ENCODE measurements at places on chromosomes 1 and 21. TPM values are rescaled to one million over a fixed set of nuclear protein-coding genes. Genes with fewer than 3 reads are reported as not detected.
A peak's percentile ranks its signal among the peaks of the same experiment; 100 is the strongest.

GRCh38 chr1:43392702-43393101, 3.0 kb downstream of the SZT2 start:
- no peak for DNase-seq

The LAMB3 gene
- 0.72 TPM for total RNA-seq

DNA sequence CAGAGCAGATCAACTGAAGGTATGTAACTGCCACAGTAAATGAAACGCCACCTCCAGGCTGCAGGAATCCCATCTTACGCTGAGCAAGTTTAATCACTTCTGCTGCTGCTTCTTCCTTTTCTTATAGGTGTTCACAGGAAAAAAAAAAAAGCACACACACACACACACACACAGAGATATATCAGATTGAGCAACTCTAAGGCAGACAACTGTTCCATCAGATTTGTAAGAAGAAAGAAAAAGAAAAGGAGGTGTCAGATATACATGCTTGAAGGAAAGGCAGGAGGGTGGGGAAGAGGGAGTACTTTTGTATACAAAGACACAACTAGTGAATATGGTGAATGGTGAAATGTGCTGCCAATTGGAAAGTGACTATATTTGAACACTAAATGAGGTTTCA, 28.6 kb downstream of the DSTYK start:
- DNase-seq, result no peak

DNA sequence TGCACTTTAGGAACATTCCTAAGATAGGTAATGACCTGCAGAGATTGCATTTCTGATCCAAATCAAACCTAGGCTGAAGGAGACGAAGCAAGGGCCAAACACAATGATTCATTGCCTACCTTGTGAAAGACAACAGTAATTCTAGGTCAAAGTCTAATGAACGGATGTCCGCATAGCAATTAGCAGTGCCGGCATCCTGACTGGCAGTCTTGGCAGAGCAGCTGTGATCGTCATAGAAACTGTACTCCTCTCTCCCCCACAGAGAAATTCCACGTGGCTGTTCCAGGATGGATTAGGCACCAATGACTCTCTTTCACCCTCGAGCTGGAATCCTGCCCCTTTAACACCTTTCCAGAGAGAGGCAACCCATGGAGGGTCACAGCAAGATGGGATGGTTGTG, 28.9 kb upstream of the VAV3 start:
- no peak for DNase-seq

GRCh38 chr1:93223023-93223675, 42.6 kb downstream of the CCDC18 start:
- no peak for DNase-seq

GRCh38 chr1:115433483-115433882, 95.4 kb upstream of the NGF start:
- DNase-seq, result no peak

GRCh38 chr1:11012260-11013159, at the start of gene TARDBP:
TARDBP (plus strand) TSS chr1:11012654; CDS start chr1:11013728, 1,074 bp downstream.
- peak; percentile 83 for DNase-seq

DNA sequence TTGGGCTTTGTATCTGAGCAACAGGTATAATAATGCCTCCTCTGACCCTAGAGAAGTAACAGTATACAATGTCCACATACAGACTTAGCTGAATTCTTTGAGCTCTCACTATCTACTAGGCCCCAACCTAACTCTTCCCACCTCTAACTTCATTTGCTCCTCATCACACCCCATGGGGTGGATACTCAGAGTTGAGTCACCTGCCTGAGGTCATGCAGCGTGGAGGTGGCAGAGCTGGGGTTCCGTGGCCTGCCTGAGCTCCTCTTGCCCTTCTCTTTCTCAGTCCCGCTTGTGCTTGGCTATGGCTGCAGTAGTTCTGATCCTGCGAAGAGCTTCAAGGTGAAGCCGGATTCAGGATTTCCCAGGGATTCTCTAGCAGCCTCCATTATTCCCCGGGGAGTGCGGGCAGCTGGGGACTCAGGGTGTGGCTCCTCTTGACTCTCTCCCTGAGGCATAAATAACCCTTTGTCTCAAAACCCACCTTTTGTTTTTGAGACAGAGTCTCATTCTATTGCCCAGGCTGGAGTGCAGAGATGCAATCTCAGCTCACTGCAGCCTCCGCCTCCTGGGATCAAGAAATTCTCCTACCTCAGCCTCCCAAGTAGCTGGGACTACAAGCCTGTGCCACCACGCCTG, 29.9 kb upstream of the ACTL8 start:
- DNase-seq, result no peak

DNA sequence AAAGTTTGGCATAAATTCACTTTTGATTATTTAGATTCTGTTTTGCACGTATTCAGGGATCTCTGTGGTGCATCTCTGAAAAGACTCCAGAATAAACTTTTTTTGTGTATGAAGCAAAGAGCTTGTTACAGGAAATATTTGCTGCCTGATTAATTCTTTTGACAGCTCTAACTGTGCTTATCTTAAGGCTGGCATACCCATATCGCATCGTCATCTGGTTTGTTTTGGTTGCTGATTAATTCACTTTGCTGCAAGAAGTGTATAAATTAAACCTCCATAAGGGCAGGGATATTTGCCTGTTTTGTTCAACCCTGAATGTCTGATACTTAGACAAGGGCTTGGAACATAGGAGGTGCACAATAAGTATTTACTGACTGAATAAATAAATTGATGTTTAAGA, 17.5 kb upstream of the DUSP10 start:
- DNase-seq, result peak; percentile 66

GRCh38 chr1:85617633-85618100, 37.1 kb downstream of the CCN1 start:
- DNase-seq, result peak; percentile 87

The RHCE gene
- 0.54 TPM for total RNA-seq

DNA sequence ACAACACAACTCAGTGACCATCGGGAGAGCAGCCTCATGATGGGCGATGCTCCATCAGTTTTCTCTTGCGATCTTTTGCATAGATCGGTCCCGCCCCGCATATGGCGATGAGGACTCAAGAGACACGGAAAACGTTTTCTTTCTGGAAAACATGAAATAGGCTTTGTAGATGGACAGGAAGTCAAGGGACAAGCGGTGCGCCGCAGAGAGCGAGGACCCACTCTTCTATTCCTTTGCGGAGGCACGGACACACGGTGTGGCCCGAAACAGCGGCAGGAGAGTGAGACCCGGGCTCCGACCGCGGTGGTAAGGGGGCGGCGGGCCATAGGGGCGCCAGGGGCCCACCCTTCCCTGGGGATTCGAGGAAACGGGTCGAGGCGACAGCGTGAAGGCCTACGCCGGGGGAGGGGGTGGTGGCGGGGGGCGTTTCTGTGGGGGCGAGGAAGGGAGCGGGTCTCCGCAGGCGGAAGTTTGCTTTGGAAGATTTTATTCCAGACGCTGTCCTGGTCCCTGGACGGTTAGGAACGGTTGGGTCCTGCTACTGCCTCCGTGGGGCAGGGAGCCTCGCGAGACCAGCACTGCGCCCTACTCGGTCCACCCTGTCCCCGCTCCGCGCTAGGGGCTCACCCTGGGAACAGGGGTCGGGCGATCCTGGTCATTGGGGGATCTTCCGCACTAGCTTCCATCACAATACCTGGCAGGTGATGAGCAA, 796 bp upstream of the TDRKH start:
- DNase-seq, result no peak

DNA sequence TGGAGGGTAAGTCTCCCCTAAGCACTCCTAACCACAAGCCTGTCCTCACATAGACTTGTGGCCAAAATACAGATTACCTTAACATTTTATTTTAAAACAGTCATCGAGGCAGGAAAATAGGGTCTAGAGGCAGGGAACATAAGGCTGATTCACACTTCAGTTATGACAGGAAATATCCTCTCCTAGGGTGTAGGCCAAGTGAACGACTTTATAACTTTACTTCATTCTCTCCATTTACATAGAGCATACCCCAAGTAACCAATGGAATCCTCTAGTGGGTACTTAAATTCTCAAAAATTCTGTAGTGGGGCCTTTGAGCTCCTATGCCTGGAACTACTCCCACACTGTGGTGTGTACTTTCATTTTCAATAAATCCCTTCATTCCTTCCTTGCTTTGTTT, 113.0 kb downstream of the WDR3 start:
- DNase-seq, result peak; percentile 0

DNA sequence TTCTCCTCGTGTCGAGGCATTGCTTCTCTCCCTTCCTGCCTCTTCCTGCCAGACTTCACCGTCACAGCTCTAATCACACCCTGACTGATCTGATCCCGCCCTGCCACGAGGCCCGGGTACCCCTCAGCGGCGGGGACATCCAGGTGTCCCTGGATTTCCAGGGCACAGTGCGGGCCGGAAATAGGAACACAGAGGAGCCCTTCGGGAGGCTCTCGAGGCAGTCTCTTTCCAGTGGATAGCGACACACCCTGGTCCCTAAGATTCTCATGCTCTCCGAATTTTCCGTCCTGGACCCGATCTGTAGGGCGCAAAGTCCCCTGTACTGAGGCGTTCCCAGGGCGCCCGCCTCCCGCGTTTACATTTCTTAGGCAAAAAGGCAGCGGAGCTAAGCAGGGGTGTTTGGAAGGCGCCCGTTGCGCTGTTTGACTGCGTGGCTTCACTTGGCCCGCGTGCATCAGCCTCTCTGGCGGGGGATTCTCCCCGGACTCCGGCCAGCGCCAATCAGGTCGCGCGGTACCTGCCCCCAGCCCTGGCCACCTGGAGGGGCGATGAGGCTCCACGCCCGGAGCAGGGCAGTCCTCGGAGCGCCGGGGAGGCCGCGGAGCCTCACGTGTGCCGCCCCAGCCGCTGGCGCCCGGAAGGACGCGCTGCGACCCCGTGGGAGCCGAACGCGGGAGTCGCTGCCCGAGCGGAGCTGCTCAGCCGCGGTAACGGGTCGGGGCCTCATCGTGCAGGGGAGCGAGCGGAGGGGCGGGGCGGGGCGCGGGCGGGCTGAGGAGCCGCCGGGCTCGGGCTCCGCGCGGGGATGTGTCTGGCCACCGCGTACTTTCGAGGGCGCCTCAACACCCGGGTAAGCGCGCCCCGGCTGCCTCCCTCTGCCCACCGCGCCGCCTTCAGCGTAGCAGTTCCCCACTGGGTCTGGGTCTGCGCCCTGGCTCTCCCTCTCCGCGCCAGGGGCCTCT, at the start of gene FAM163A:
FAM163A (plus strand) TSS at position 575 of the 962 bp plus-strand sequence. CDS start 69,807 bp downstream, outside the sequence.
- no peak for DNase-seq

DNA sequence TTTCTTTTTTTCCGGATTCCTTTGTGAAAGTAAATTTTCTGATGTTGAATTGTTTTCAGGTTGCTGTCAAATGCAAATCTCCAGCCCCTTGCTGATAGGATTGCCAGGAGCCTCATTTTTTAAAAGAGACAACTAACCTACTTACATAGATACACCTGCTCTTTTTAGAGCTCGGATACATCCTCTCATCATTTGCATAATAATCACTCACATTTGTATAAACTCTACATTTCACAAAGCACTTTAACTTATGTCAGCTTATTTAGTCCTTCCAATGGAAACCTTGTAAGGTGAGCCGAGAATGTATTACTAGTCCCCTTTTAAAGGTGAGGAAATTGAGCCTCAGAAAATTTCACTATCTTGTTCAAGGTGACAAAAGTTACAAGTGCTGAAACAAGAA, 84.8 kb downstream of the KCTD3 start:
- DNase-seq, result no peak

GRCh38 chr21:33981391-33982101, 65.9 kb upstream of the ATP5PO start:
- DNase-seq, result no peak

GRCh38 chr1:22722901-22723550, 12.4 kb downstream of the EPHB2 start:
- DNase-seq, result no peak

DNA sequence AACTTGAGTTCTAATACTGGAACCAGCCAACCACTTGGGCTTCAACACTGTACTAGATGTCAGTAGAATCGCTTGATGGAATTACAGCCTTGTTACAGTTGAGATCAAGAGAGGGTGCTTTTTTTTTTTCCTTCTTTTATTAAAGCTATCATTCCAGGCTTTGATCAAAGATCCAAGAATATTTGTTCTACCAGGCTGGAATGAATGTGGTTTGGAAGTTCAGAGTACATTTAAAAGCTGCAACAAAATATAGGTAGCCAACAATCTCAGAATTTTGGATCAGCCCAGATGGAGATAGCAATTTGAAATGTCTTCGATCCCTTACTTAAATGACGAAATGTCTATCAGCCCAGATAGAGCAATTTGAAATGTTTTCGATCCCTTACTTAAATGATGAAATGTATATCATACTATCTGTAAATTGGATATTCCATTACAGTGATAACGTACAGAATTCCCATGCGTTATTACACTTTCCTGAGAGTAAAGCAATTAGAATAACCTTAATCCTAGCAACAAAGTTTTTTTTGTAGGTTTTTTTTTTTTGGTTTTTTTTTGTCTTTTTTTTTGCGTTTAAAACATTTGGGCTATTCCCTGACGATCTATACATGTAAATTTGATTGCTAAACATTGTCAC, 3.6 kb downstream of the ZNF281 start:
- DNase-seq, result no peak

The INSRR gene
- total RNA-seq, result not detected

Measured in IMR-90 (cell line).